Hematopoietic multipotent progenitor cell treated with erythropoietin and hydrocortisone succinate and interleukin-3 and kit ligand, for 4 days (in vitro differentiated cells): ENCODE measurements at places on chromosomes 4 and X.

DNA sequence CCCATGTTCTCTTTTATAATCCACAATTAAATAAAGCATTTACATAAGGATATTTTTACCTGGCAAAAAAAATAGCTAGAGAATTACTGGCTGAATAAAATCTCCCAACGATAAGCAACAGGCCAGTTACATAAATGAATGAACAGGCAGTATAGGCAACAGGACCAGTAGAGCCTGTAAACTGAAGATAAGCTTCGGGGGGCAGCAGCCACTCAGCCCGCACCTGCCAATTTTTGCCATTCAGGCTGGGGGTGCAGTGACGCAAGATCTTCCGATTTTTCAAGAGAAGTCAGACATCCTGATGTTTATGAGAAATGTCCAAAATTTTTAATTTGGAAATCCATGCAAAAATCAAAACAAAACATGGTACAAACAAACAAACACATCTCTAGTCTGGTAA, 49.0 kb upstream of the CDKN2AIP start:
- peak; percentile 94 for DNase-seq

GRCh38 chrX:7294483-7294882, 146.5 kb upstream of the PUDP start:
- peak; percentile 0 for DNase-seq

DNA sequence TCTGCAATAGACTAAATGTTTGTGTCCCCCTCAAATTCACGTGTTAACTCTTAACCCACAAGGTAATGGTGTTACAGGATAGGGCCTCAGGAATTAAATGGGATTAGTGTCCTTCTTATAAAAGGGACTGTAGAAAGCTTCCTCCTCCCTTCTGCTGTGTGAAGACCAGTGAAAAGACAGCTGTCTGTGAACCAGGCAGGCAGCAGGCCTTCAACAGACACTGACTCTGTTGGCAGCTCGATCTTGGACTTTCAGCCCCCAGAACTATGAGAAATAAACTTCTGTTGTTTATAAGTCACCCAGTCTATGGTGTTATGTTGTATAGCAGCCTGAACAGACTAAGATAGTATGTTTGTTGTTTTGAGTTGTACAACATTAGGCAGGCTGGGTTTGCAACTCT, 208.1 kb downstream of the GBA3 start:
- no peak for DNase-seq

GRCh38 chr4:67785528-67785927, 31.3 kb upstream of the GNRHR start:
- DNase-seq: no peak

GRCh38 chrX:109739625-109740432, 6.8 kb upstream of the ACSL4 start:
- DNase-seq: peak; percentile 55
